ENCODE measurements at places on chromosomes 4 and X.

DNA sequence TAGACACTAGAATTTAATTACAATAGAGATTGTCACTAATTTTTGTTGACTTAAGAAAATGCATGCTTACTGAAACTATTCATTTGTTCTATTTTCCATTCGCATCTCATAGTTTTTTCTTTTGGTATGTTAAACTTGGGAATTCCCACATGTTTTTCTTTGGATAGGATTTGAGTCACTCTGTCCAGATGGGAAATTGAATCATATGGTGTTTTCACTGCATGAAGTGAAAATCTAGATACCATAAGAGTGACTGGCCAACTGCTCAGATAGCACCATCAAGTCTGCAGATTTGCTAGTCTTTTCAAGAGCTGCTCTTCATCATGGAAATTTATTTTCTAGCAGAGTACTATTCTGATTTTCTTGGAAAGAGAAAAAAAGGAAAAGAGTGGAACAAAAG is 172.6 kb downstream of the FAM47B start:
- no peak for DNase-seq

GRCh38 chr4:110959041-110959643 is 336.3 kb upstream of the PITX2 start:
- DNase-seq = no peak

GRCh38 chr4:102321260-102321995 is 23.9 kb downstream of the SLC39A8 start:
- no peak for DNase-seq

DNA sequence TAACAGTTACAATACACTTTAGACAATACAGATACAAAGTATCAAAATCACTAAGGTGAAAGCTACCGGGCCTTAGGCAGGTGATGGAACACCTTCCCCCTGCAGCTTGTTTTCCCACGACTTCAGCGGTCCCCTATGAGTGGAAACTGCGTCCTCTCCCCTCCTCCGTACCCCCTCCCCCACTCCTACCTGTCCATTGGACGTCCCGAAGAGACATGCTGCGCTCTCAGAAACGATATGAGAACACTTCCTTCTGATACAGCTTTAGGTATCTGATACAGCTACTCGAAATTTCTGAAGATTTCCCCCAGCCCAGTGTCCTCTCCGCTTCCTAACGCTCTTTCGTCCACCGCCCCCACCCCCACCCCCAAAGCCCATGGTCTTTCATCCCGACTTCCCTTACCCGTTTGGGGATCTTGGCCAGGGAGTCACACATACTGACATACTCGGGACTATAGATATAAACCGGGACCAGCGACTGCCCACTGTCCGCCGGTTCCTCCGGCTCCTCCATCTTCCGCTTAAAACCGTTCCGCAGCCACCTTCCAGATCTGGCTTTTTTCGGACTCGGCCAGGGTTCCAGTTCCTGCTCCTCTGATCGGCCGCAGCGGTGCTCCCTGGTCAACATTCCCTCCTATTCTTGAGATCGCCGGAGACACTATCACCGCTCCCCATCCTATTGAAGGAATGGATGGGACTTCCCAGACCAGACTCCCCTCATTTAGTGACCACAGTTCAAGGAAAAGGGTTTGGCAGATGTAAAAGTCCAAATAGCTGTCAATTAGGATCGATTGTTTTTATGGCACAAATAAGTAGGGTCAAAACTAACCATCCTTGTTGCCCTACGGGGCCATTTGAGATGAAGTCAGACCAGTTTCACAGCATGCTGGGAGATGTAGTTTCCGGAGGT is at the start of gene HDAC8:
TSS of gene HDAC8 (minus strand) at position 596 of the 910 bp plus-strand sequence. CDS start at position 514, 82 bp downstream.
- no peak for DNase-seq

- no peak for DNase-seq
These were observed 36.4 kb upstream of the LCORL start for GRCh38 chr4:18057821-18058533.

DNA sequence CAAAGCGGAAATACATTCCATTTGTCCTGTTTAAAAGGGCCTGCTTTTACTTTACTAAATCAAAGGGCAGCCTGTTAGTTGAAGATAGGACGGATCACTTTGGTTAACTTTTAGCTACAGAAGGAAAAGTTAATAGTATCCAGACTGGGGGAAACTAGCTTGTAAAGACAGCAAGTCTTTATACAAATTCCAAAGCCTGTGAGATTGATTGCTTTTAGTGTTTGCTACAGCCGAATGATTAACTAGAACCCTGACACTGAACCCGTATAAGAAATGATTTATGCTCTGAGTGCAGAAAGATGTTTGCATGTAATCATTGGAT is 93.4 kb downstream of the FRAS1 start:
- DNase-seq = no peak

DNA sequence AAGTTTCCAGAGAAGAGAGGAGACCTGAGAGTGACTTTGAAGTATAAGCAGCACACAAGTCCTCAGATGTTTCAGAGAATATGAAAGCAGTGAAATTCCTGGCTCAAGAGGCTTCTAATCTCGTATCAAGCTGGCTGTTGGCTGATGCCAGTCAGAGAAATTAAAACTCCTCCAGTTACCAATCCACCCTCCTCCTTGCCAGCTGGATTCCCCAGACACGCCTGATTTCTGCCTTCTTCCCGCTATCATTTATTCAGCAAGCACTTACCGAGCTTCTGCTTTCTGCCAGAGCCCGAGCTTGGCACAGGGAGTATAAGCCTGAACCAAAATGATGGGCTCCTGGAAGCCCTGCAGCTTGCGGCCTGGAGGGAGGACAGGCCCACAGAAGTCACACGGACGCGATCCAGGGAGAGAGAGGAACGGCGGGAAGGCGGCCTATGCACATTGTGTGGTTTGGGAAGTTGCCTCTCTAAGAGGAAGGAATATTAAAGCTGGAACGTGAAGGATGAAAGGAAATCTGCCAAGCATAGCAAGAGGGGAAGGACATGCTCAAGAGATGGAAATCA is 102.4 kb upstream of the TBL1X start:
- DNase-seq = no peak

DNA sequence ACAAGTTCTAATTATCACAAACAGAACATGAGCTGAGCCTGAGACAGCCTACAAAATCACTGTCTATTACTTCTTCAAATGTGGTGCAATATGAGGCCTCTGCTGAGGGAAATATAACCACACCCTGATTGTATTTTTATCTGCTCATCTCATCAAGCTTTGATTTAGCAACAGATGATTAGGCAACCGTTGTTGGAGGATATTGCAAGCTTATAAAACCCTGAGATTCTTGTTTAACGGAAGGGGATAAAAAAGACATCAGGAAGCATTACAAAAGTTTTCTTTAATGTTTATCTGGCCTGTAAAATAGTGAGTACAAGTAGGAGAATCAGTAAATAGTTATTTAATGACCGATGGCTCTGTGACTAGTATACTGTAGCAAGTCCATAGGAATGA is 108.5 kb downstream of the ZNF330 start:
- no peak for DNase-seq

GRCh38 chr4:180698550-180699195 is 1544.5 kb upstream of the TENM3 start:
- no peak for DNase-seq

- DNase-seq = no peak
These were observed 299.6 kb downstream of the TLL1 start for GRCh38 chr4:166172619-166173018.

DNA sequence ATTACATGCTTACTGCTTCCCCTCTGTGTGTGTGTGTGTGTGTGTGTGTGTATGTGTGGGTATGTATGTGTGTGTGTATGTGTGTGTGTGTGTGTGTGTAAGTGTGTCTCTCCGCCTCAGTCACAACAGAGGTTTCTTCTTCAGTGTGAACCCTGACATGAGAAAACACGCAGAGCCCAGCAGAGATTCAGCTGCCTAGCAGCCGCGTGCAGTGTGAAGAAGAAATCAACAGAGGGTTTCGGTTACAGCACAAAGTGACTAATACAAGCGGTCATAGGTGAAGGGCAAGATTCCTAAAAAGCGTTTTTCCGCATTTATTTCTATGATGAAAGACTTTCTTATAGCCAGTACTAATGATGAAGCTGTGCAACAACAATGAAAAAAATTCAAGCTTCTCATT is 55.3 kb upstream of the ZFP42 start:
- no peak for DNase-seq

- peak; percentile 71 for DNase-seq
These were observed 516 bp downstream of the SGMS2 start for GRCh38 chr4:107825072-107825824.

GRCh38 chr4:39660045-39660444 is 21.4 kb upstream of the SMIM14 start:
- DNase-seq = no peak

DNA sequence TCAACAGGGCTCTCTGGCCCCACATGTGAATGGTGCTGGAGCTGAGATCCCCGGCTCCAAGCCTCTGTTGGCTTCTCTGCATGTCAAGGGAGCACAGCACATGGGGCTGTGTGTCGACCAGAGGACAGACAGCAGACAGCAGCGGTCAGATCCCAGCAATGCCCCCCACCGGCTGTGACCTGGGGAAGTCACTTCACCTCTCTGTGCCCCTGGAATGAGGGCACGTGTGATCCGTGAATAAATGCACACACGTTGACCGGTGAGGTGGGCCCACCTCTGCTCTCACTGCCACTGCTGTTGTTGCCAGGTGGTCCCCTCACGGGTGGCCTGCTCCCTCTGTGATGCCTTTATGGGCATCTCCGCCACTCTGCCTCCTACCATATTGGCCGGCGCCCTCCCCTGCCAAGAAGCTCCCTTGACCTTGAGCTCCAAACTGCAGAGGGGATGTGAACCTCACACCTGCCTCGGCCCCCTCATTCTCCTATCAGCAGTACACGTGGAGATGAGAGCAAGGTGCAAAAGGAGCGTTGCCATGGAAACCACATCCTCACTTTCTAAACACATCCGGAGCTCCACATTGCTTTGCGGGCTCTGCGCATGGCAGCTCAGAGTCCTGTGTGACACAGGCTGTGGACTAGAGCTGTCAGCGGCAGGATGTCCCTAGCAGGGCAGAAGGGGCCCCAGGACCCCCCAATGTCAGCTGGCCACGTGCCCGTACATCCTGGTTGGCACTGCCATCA is 75.4 kb downstream of the ABLIM2 start:
- no peak for DNase-seq

GRCh38 chrX:115259238-115259875 is 25.5 kb upstream of the LRCH2 start:
- DNase-seq = no peak

DNA sequence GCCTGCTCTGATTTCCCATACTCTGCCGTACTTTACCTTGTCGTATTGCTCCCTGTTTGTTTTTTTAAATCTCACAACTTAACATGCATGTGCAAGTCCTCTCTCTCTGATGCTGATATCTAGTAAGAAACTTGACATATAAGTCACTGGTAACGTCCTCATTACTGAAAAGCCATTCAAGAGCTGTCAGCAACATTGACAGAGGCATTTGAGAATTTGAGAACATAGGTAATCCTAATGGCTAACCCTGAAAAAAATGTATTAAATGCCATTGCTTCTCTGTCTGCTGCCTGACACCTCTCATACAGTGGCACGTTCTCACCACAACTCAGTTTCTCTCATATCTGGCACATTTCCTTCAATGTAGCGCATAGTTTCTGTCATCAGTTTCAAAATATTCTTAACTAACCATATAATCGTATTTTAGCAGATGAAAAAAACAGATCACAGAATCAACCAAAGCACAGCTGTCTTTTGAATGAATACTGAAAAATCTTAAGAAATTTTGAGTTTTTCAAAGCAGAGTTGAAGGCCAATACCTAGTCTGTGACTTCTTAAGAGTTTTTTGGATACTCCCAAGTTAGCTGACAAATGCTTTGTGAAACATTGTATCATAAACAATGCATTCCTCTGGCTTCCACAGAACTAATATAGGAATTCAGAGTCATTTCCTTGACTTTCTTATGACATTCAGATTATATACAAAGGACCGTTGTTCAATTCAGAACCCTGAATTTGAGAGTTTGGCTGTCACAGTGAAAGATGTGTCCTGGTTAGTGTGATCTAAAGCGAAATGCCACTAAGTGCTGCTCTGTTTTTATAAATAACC is 996.4 kb downstream of the C4orf33 start:
- no peak for DNase-seq

DNA sequence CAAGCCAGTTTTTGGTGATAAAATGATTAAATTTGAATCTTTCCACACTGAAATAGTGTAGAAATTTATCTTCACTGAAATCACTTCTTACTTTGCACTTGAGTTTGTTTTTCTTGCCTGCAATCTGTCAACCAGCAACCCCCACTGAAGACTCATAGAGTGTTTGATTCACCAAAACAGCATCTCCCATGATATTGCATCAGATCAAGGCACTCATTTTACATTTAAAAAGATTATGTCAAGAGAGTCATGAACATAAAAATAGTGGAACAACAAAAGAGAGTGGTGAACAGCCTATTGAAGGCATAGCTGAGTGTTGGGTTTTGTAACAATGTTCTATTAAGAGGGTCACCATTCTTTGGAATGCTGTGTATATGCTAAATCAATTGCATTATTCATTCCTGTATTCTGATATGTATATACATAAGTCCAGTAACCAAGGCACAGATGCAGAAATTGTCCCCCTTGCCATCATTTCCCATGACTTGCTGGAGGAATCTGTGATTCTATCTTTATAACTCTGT is 1934.9 kb downstream of the ARAP2 start:
- DNase-seq = no peak

DNA sequence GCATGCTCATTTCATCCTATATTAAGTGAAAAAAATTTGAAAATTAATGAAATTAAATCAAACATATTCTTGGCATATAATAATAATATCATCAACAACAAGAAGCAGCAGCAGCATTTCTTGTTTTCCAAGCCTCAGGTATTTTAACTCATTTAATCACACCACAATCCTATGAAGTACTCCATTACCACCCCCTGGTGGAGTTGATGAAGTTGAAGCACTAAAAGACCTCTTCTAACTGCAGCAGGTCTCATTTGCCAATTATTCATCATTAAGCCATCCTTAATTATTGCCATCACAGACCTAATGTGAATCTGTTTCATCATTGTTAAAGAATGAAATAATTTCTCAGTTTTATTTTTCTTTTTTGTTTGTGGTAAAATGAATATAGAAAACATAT is 801.4 kb upstream of the GRID2 start:
- no peak for DNase-seq

- DNase-seq = no peak
These were observed 59.8 kb upstream of the MAML3 start for GRCh38 chr4:140213749-140214148.

GRCh38 chr4:53614591-53614990 is 23.3 kb upstream of the LNX1 start:
- DNase-seq = no peak

DNA sequence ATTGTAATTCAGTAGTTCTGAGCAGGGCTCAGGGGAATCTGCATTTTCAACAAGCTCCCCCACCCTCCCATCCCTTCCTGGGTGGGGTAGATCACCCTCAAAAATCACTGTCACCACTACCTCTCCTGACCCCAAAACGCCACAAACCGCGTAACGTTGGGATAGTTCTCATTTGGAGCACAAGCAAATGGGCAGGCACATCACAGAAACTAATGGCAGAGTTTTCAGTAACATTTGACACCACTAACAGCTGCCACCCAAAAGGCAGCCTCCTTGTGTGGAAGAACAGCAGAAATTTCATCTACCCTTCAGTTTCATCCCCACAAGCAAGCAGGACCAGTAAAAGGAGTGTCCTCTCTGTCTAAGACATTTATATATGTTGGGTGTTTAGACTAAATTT is 132.7 kb downstream of the PALLD start:
- no peak for DNase-seq
